GM04504 (cell line): ENCODE measurements at places on chromosomes 1 and 21.

DNA sequence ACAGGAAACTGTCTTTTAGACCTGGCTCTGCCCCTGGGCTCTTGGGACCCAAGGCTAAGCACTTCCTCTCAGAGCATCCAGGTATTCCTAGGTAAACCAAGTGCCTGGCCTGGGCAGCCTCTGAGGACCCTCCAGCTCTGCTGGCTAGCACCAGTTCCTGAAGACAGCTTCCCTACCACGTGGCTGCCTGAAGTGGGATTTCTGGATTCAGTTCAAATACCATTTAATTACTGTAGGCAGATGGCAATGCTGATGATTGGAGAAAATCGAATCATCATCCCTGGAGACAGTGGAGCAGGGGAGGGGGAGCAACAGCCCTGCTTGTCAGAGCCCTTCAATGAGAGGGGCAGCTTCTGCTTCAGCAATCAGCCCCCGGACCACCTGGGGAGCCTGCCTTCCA, 11.9 kb downstream of the KIF21B start:
- no peak for DNase-seq

- DNase-seq = no peak
Observed at GRCh38 chr1:65409816-65410326, 10.6 kb upstream of the LEPR start.

DNA sequence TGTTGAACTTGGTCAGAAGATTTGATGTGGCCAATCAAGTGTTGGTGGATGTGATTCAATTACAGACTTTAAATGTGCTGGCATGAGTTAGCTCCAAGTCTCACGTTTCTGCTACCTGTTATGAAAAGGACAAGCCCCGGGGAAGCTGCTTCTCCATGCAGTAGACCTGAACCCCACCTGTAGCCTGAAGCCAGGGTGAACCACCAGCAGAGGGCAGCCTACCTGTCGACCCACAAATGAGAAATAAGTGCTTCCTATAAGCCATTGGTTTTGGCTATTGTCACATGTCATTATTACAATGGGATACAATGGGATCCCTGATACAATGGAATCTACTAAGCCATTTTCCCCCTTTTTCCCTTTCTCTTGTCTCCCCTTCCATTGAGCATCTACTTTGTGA, 230.2 kb downstream of the PRDM2 start:
- no peak for DNase-seq

- no peak for DNase-seq
Observed at GRCh38 chr21:24302400-24302799, 1304.9 kb downstream of the MRPL39 start.

GRCh38 chr1:153439273-153439672, 21.2 kb downstream of the S100A7 start:
- no peak for DNase-seq

GRCh38 chr1:30881319-30882181, 27.0 kb downstream of the SDC3 start:
- no peak for DNase-seq

DNA sequence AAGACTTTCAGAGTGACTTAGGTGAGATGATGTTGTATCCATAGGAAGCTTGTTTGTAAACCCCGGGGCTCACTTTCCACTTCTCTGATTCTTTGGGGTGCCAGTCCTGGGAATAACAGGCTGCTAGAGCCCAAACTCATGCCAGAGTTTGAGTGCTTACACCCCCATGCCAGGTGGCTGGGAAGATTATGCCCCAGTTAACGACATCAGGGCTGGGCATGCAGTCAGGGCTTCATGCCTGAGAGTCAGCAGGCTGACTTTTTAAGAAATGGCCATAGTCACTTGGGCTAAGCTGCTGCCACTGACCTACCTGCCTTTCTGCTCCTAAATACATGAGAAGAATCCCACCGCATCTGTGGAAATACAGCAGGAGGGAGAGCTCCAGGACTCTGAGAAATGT, 425.6 kb upstream of the VAMP3 start:
- no peak for DNase-seq

DNA sequence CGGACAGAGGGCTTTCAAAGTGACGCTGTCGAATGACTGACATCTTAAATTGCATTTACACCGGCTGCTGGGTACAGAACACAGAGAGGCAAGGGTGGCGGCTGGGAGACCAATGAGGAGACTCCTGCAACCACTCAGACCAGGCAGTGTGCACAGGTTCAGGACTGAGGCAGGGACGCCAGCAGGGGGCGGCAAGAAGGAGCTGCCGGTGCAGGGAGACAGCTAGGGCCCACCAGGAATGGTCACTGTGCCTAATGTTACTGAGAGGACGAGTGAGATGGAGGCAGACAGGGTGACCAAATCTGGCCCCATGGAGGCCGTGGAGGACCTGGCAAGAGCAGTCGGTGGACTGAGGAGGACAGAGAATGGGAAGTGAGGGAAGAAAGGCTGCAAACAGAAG, 23.5 kb downstream of the GLIS1 start:
- no peak for DNase-seq

- DNase-seq = peak; percentile 33
Observed at GRCh38 chr1:158101927-158102326, 78.8 kb upstream of the CD1D start.

DNA sequence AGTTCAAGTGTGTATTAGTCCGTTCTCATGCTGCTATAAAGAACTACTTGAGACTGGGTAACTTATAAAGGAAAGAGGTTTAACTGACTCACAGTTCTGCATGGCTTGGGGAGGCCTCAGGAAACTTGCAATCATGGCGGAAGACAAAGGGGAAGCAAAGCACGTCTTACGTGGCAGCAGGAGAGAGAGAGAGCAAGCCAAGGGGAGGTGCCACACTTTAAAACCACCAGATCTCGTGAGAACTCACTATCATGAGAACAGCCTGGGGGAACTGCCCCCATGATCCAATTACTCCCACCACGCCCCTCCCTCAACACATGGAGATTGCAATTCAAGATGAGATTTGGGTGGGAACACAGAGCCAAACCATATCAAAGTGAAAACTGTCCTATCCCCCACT, 4.1 kb upstream of the MIS18A start:
- no peak for DNase-seq

DNA sequence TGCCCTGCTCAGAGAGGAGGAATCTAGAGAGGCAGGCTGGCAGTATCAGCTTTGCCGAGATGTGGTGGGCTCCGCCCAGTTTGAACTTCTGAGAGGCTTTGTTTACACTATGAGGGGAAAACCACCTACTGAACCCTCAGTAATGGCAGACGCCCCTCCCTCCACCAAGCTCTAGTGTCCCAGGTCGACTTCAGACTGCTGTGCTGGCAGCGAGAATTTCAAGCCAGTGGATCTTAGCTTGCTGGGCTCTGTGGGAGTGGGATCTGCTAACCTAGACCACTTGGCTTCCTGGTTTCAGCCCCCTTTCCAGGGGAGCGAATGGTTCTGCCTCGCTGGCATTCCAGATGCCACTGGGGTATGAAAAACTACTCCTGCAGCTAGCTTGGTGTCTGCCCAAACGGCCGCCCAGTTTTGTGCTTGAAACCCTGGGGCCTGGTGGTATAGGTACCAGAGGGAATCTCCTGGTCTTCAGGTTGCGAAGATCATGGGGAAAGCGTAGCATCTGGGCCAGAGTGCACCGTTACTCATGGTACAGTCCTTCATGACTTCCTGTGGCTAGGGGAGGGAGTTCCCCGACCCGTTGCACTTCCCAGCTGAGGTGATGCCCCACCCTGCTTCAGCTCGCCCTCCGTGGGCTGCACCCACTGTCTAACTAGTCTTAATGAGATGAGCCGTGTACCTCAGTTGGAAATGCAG, 43.6 kb downstream of the C21orf91 start:
- no peak for DNase-seq

- no peak for DNase-seq
Observed at GRCh38 chr1:231601824-231602672, 24.5 kb upstream of the DISC1 start.

DNA sequence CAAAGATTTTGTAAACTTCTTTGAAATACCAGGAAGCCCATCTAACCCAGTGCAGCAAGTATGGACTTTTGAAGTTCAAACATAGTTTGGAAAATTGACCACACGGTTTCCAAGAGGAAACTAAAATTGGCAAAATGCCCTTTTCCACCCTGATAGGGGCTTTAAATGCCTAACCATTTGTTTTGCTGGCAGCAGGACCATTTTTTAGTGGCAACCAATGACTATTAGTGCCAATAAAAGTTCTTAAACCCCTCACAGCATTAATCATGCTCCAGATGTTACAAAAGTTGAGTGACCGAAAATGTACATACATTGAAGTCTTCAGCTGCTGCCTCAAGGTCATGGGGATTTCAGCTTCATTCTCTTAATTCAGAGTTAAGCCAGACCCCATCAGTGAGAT, 46.4 kb upstream of the ENAH start:
- DNase-seq = no peak

DNA sequence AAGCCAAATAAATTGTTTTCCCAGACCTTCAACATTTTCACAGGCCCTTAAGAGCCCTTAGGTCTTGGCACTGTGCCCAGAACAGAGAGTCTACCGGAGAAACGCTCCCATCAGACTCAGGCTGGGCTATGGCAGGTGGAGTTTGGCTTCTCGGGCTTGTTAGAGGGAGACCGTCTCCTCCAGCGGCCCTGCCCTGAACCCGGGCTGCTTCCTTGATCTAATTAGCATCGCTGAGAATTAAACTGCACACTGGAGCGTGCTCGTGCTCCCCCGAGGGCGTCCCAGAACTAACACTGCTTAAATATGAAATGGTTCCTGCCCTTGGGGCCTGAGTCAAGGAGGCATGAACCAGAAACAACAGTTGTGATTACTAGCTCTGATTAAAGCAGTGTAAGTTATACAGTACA, 634.4 kb downstream of the MATN1 start:
- DNase-seq = no peak

- DNase-seq = no peak
Observed at GRCh38 chr1:231801042-231801585, 174.5 kb downstream of the DISC1 start.

DNA sequence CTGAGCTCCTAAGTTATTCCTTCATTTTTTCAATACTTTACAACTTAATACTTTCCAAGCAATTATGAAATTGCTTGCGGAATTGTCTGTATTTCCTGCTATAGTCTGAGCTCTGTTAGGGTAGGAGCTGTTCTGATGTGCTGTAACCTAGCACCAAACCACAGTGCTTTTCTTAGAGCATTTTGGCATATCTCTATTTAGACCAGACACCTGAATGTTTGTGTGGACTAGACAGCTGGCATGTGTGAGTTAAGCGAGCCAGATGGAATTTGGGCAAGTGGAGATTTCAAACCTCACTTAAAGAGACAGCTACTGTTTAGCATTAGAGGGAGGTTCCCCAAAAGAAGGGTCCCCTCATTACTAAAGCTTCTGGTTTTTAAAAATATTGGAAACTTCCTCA, 106.1 kb downstream of the RWDD3 start:
- no peak for DNase-seq
